ENCODE measurements at places on chromosomes 5 and 9.

- no peak for DNase-seq
Observed at GRCh38 chr9:73243078-73243477, 91.4 kb downstream of the ANXA1 start.

DNA sequence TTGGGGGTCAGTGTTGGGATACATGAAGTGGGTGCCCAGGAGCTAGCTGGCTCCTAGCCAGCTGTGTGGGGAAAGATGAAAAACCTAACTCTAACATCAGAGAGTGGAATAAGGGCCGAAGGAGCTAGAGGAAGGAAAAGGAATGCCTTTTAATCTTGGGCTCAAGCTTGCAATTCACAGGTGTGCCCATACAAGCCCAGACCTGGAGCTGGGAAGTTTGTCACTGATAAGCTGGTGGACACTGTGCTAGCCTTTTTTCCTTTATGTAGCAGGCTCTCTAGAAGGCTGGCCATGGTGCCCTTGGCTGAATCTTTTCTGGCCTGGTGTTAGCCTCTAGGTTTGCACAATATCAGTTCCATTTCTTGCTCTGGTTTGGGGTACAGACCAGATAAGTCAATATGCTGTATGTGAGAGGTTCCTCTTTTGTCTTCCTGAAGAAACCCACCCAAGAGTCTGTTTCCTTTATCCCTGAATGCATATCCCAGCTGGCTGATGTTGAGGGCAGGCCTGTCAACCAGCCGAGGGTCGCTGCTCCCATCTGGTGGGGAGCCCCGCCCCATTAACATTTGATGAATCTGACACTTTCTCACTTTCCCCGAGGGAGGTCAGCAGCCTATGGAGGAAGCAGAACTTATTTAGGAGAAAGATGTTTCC, 92.4 kb upstream of the CXCL14 start:
- no peak for DNase-seq

- DNase-seq: peak; percentile 89
Observed at GRCh38 chr9:111036429-111036789, 1.9 kb downstream of the LPAR1 start.

DNA sequence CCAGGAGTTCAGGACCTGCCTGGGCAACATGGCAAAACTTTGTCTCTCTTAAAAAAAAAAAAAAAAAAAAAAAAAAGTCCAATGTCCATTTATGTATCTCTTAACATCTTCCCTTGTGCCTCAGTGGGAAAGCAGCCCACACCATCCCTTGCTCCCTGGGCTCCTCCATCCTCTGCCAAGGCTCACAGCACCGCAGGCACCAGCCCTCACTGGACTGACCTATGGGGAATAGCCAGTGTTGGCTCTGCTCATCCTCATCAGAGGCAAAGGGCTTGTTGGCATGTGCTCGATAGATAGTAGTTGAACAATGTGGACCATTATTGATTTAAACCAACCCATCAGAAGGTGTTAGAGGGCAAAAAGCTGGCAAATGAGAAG, 61.8 kb upstream of the LRRTM2 start:
- DNase-seq: no peak

GRCh38 chr9:34089311-34089710, 37.2 kb downstream of the DCAF12 start:
- no peak for DNase-seq

- DNase-seq: no peak
Observed at GRCh38 chr9:111838439-111838838, 43.7 kb upstream of the SHOC1 start.

- DNase-seq: no peak
Observed at GRCh38 chr5:108271127-108271526, 110.8 kb downstream of the FBXL17 start.

DNA sequence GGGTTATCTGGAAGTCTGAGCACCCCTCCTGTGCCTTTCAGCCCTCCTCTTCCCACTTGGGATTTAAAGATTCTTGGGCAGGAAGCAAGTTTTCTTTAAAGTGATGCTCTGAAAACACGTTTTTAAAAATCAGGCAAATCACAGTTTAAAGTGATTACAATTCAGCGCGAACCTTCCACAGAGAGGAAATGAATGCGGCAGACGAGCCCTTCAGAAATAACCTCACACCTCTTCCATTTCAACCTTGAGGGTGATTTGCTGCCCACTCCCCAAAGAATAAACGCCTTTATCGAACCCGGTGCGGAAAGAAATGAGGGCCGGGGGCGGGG, 2.3 kb upstream of the EFNA5 start:
- no peak for DNase-seq

DNA sequence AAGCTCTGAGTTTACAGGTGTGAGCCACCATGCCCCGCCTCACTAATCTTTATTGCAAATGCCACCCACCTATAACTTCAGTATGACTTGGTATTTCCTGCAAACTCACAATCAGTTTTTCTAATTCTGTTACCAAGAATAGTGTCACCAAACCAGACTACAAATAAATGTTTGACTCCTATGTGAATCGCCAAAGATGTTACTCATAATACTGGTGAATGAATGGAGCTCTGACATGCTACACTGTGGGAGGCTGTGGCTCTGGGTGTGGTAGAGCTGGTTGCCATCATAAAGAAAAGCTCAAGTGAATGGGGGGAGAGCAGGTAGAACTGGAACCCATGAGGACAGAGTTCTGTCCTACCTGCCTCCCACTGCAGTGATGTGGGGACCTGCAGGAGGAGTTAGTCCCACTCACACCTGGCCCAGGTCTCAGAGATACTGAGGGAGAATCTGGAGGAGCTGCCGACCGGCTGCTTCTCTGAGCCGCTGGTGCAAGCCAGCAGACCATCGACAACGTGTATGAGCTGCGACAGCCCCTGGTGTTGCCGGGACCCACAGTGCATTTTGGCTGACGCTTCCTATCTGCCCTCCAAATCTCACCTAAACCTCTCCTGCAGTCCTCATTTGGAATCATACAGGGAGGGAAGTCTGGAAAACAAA, 95.7 kb downstream of the ENTREP1 start:
- no peak for DNase-seq

- no peak for DNase-seq
Observed at GRCh38 chr9:134619983-134620661, 21.5 kb upstream of the COL5A1 start.

- DNase-seq: no peak
Observed at GRCh38 chr5:149829954-149830353, 99.8 kb downstream of the PPARGC1B start.

DNA sequence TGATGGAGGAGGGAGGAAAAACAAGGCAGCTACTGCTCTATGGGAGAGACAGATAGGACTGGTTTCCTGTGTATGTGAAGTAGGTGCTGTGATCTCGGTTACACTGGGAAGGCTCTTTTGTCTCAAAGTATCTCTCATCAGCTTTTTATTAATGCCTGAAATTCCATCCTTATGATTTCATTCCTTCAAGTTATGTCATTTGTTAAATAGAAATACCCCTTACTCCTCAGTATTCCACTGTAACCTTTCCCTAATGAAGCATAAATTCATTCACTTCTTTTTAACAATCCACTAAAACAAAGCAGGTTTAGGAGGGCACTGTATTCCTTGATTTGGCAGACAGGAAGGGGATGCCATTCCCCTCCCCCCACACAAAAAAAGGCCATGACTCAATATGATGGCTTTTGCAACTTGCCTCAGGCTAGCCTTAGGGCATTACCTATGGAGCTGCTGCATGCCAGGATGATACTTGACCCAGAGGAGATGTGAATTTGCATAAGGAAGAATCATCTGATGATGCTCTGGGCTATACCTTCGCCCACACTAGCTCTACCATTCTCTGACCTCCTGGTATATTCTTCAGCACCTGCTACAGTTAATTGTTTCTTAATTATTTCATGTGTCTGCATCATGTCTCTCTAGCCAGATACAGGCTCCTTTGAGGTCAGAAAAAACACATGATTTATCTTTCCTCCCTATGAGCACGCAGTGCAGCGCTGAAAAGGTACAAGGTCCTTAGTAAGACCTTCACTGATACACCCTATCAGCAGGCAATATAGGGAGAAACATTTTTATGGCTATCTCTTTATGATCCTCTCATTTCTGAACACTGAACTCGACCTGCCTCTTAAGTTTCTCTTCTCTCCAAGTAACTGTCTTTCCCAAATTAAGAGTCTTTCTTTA, 26.3 kb downstream of the NR3C1 start:
- DNase-seq: no peak

GRCh38 chr5:78985725-78986223, 664 bp upstream of the ARSB start:
- DNase-seq: no peak

GRCh38 chr5:39700523-39700922, 275.7 kb upstream of the DAB2 start:
- DNase-seq: no peak

DNA sequence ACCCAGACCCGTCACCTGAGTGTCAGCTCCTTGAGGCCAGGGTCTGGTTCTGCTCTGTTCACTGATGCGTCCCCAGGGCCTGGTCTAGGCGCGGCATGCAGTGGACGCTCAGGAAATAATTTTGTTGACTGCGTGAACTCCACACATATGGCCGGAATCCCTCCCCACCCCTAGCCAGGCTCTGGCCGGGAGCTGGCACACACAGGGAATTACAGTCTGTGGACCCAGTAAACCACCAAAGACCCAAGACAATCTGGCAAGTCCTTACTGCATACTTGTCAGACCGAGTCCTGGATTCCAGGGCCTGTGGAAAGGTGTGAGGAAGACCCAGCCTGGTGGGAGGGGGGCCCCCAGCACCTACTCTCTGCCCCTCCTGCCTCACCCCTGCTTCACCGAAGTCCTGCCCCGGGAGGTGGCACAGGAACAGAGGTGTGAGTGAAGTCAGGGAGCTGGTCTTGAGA, 113.0 kb upstream of the IER5L start:
- peak; percentile 53 for DNase-seq

DNA sequence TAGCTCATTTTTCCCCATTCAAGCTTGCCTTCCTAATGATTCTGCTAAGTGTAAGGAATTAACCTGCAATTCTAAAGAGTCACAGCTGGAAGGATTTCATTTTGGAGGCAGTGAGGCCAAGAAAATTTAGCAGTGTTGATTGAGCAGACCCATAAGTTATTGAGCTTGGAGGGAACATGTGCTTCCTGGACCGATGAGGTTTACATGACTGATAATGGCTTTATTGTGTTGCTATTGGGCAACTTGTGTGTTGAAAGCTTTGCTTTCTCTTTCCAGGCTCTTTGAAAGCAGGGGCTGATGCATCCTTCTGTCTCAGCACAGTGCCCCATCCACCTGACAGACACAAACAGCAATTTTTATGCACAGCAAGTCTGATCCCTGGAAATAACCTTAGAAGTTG, 398.9 kb upstream of the PCSK5 start:
- DNase-seq: no peak

- no peak for DNase-seq
Observed at GRCh38 chr9:37293664-37294524, 128.6 kb upstream of the GRHPR start.

DNA sequence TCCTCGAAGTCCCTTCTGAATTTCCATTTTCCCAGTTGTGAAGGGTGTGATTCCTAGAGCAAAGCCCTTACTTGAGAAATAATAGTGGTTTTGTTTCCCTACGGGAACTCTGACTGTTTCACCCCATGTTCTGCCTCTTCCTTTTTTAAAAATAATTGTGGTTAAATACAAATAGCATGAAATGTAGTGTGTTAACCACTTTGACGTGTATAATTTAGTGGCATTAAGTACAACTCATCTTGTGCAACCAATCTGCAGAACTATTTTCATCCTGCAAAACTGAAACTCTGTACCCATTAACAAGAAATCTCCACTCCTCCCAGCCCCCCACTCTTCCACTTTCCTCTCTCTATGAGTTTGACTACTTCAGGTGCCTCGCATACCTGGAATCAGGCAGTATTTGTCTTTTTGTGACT, 35.6 kb upstream of the HAND1 start:
- DNase-seq: no peak

DNA sequence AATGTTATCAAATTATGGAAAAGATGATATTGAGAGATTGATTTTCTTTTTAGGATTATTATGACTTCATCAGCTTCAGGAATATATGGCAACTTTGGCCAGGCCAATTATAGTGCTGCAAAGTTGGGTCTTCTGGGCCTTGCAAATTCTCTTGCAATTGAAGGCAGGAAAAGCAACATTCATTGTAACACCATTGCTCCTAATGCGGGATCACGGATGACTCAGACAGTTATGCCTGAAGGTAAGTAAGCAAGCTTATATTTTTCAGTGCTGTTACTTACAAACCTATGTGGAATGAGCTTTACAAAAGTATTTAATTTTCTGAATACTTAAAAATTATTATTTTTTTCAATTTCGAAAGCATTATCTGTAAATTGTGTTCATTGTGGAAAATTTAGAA, 26.5 kb downstream of the HSD17B4 start:
- DNase-seq: no peak

- DNase-seq: no peak
Observed at GRCh38 chr9:21854594-21854993, 52.2 kb downstream of the MTAP start.

DNA sequence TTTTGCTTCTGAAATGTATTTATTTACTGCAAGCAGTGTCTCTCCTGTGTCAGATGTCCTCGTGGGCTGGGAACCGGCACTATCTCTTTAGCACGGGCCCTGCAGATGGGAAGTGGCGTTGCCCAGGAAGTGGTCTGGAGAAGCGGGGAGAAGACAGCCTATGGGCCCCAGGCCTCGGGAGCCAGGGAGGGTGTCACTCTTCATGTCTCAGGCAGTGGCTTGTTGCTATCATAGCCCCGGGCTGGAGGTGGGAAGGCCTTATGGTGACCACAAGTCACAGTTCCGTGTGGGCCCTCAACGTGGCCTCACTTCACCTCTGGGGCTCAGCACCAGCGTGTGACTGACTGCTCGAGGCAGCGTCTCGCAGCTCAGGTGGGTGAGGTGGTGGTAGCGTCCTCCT, 41.4 kb downstream of the SYK start:
- no peak for DNase-seq

DNA sequence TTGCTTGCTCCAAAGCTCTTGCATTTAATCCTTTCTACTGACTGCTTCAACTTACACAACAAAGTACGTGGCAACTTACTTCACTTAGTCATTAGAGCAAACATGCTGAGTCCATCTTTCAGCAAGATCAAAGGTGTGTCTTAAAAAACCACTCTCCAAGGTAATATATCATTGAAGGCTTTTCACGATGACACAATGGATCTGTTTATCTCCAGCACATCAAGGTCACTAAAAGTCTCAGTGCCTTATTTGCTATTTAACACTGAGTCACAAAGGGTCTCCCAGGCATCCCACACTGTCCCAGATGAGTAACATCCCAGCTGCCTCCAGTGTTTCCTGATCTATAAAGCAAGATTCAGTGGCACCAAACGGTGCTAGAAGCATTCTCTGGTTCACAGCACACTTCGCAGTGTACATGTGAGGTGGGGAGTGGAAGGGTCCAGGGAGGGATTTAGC, 3.7 kb upstream of the CLK4 start:
- no peak for DNase-seq

- DNase-seq: no peak
Observed at GRCh38 chr5:73792687-73793320, 166.8 kb downstream of the ARHGEF28 start.

Data from suprapubic skin (tissue), 4 donors.